ENCODE measurements at places on chromosomes 7 and 10.

- DNase-seq: no peak
Measured at GRCh38 chr7:24705461-24705954, 51.8 kb downstream of the GSDME start.

- DNase-seq: no peak
Measured at GRCh38 chr7:29797112-29797944, 9.0 kb upstream of the WIPF3 start.

- no peak for DNase-seq
Measured at GRCh38 chr10:12214093-12214492, 18.1 kb downstream of the CDC123 start.

GRCh38 chr7:5767066-5767465 lies 14.4 kb downstream of the RNF216 start:
- DNase-seq: no peak
